IPS DF 6.9 (cell line): ENCODE measurements at places on chromosomes 2 and 18.

- no peak for DNase-seq
Observed at GRCh38 chr18:9894454-9895068, 8.8 kb downstream of the TXNDC2 start.

DNA sequence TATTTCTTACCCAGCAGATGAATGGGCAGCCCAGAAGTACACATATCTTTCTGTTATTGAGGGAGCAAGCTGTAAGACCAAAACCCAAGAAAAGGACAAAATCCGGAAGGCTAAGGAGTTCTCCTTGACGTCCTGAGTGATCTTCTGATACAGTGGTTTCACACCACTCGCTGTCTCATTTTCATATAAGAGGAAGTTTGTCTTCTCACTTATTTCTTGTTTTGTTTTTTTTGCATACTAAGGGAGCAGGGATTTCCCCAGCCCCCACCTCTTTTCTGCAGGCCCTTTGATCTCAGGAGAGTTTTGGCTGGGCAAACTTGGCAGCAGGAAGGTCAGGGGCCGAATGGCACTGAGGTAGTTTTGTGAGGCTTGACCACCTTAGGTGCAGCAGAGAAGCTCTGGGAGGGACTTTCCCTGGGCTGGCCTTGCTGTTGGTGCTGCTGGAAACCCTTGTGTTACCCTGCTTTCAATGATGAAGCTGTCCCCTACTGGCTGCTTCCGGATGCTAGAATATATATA lies 13.3 kb downstream of the CHRNA1 start:
- DNase-seq = no peak

DNA sequence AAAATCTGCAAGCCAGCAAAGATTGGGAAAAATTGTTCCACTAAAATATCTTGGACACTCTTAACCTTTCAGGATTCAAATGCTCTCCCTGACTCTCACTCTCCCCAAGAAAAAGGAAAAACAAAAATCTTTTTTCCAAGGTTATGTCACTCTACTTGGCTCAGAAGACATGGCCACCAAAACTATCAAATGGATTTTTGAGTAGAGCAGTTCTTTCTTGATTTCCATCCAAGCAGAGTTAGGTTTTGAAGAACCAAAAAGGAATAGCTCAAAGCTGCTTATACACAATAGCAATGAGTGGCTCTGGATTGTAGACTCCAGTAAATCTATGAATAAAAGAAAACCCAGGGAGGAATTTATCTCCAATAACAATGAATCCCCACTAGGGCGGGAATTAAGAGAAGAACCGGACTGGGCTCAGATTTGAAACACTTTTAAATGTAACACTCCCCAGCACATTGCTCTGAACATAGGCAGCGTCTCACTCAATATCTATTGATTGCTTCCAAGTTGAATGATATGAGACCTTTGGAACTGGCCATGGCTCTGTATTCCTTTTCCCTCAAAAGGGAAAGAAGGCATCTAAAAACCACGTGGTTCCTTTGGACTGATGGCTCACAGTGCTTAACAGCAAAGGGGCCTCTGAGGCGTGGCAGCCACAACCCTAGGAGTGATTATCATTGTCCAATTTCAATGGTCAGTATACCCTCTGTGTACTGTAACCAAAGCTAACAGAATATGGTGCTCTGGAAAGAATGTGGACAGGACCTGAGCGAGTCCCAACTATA lies 68.3 kb downstream of the SPRED2 start:
- DNase-seq = no peak

DNA sequence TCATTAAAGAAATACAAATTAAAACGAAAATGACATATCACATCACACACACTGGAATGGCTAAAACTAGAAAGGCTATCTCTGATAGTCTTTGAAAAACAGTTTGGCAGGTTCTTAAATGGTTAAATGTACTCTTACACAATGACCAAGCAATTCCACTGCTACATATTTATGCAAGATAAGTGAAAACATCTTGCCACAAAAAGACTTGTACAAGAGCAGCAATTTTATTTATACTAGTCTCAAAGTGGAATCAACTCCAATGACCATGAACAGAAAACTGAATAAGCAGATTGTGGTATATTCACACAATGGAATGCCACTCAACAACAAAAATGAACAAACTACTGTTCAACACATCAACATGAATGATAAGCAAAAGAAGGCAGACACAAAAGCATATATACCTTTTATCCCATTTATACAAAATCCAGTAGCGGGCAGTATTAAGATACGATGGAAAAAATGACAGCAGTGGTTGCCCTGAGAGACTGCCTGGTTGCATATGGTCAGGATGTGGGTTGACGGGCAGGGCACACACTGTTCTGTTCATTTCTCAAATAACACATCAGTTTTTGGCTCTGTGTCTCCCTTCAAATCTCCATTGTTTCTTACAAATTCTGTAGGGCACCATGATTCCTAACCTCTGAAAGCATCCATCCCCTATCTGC lies 25.4 kb downstream of the SP100 start:
- DNase-seq = no peak

DNA sequence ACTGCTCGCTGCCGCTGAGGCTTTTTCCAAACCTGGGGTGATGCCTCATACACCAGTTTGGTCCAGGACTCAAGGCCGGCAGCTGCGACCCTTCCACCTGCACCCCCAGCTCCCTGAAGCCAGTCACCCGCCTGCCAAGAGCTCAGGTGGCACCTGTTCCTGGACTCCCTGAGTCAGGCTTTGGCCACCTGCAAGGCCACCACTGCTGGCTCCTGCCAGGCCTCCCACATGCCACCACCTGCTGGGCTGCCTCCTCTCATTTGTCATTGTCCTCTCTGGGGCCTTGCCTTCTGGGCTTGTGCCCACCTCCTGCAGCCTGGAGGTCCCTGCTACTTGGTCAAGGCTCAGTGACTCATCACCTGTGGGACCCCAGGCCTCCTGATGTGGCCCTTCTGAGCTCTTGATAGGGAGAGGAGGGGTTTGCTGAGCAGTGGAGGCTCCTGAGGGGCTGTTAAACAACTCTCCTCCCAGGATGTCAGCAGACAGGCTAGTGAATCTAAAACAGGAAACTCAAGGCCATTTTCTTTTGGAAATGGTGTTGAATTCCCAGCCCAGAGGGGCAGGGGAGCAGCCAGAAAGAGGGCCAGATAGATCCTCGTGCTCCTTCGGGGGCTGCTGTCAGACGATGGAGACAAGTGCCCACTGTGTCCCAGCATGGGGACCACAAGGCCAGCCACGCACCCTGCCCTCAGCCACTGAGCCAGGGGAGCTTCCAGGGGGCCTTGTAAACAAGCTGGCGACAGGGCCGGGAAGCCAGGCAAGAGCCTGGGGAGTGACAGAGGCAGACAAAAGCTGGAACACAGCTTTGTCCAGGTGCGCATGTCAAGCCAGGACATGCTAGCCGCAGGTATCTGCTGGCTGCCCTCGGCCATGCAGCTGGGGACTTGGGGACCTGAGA lies 416.8 kb downstream of the LRATD1 start:
- no peak for DNase-seq

- DNase-seq = no peak
Observed at GRCh38 chr2:133518700-133519344, 49.4 kb downstream of the NCKAP5 start.

GRCh38 chr18:26703170-26703930 lies 155.0 kb upstream of the KCTD1 start:
- no peak for DNase-seq

DNA sequence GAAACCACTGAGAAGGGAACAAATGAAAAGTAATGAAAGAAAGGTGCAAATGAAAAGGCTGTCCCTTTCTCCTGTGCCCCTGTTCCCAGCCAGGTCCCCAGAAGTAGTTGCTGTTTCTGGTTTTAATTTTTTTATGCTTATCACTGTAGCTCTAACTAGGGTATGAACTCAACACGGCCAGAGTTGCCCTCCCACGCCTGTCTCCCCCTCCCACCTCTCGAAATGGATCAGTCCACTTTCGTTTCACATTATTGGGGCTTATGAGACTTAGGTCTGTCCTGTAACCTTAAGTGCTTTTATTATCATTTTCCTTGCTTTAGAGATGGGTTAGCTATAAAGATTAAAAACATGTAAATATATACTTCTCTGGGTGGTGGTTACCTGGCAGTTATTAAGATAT lies 8.6 kb downstream of the RBFA start:
- DNase-seq = no peak

DNA sequence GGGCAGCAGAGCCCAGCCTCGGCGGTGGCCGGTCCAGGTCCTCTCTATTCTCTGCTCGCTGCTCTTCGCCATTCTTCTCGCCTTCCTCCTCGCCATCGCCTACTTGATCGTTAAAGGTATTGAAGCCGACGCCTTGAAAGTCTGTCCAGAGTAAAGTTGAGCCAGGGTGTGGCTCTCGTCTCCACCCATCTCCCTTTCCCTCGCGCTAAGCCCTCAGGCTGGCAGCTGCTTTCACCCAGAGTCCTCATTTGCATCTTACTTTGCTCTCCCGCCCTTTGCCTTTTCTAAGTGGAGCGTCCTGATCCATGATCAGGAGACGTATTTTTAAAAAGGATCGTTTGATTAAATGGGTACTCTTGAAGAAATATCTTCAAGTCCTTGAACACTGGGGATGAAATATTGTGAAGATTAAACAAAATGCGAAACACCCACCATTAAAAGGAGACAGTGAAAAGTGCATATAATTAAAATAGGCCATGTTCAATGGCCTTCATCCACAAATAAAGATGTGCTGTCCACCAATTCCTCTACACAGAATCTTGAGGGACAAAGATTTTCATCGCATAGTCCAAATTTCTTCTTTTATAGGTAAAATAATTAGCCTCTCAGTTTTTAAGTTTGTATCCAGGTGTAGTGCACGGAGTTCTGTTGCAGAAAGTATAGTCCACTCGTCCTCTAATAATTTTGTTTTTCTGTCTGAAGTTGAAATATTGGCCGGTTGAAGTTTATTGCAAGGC lies 657 bp downstream of the ARL6IP6 start:
- no peak for DNase-seq

DNA sequence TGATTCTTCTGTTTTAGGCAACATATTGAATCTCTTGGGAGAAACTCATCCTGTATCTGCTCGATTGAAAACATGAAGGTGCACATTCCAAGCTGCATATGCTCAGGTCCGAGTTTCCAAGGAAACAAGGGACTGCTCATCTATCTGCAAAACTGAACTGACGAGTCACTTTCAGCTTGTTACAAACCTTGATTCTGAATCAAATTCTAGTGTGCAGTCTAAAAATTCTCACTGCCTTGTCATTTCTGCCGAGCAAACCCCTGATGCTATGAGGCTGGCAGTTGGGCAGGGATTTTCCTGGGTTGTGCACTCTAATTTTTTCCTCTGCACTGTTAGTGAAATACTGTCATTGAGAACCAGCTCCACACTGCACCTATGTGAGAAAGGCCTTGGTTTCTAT lies 101.3 kb upstream of the ETAA1 start:
- DNase-seq = no peak

DNA sequence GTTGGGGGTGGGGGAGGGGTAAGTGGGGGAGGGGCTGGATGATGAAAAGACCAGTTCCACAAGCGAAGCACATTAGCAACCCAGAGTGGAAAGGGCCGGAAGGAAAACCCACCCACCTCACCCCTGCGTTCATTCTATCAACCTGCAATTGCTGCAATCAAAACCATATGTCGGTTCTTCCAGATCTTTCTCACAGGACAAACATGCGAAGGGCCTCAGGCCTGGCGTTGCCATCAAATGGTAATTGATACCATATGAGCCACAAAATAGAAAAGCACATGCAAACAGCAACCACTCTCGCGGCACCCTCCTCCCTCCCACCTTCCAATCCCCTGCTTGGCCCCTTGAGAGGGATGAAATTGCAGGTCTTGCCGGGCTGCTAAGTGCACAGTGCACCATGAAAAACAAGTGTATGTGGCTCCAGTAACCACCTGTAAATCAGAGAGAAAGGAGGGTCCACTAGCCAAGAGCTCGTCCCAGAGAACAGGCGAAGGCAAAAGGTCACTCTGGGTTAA lies 287.5 kb downstream of the TCF4 start:
- DNase-seq = no peak
